ENCODE measurements at places on chromosomes 4 and X.

DNA sequence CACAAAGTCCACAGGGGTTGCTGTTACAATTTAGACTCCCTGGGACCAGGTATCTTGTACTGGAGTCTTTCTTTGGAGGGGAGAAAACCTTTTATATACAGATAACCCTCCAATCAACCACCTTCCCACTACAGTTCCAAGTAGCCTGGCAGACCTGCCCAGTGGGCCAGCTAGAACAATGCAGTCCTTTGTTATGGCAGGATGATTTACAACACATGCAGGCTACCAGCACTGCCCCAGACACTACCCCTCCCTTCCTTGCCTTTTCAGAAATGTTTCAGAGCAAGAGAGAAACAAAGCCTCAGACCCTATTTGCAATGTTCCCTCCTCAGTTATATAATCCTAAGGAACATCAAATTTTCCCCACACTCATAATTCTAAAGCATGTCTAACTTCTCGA is 11.1 kb downstream of the RASL11B start:
- no peak for DNase-seq

- no peak for DNase-seq
Observed at GRCh38 chr4:38752372-38752940, 30.3 kb downstream of the TLR10 start.

GRCh38 chr4:101697266-101697665 is 93.3 kb upstream of the BANK1 start:
- DNase-seq = no peak

DNA sequence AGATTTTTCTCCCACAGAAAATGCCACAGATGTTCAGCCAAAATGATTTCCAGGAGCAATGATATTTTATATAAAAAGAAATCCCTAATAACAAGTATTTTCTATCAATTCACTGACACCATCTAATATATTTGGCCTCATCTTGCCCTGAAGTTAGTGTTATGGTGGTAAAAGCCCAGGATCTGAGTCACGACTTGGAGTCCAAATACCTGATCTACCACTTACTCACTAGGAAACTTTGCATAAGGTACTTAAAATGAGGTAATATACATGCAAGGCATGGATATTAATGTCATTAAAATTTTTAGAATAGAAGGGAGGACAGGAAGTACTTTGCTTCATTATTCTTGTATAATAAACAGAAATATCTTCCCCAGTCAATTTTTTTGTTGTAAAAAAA is 16.3 kb downstream of the PPP3CA start:
- no peak for DNase-seq
